ENCODE measurements at places on chromosomes 6 and 20.

- DNase-seq, result no peak
Observed at GRCh38 chr6:19297880-19298279, 539.3 kb upstream of the ID4 start.

DNA sequence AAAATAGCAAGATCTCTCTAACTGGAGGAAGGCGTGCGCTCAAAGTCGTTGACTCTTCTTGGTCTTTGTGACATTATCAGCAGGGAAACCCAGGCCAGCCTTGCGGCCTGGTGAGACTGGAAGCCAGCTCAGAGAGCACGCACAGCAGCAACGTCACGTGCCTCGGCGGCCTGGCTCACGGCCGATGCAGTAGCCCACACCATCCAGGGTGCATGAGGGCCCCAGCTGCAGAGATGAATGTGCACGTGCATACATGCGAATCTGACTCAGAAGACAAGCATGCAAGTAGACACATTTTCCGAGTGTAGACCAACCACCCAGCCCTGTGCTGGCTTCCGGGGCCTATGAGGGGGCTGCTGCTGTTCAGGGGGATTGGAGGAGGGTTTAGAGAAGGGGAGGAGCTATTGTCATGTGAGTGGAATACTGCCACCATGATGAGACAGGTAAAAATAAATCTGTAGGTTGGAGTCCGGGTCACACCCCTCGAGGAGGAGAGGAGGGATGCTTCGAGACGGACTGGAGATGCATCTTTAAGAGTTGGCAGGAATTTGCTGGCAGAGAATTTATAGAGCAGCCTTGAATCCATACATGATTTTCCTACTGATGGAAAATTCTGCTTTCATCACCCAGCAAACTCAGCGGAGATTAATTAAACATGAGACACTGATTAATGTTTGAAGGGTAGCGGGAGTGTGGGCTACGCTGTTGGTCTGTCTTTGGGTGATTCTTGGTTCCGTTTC, 388.2 kb downstream of the CDH4 start:
- no peak for DNase-seq

- no peak for DNase-seq
Observed at GRCh38 chr6:153947808-153948447, 91.1 kb upstream of the OPRM1 start.

DNA sequence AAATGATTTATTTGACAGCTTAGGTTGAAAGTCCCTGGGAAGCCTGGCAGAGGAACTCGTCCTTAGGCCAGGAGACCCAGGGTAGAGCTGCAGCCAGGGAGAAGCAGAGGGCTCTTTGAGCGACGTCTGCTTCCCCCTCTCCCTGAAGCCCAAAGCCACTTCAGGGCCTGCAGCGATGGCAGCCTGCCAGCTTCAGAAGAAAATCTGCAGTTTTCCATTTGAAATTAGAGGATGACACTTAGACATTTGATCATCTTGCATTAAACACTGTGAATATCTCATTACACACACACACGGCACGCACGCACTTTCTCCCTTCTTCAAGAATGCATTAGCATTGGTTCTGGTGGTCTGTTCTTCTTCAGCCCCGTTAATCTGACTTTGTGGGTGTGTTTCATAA, 96.5 kb downstream of the PLEKHG1 start:
- DNase-seq, result peak; percentile 75

DNA sequence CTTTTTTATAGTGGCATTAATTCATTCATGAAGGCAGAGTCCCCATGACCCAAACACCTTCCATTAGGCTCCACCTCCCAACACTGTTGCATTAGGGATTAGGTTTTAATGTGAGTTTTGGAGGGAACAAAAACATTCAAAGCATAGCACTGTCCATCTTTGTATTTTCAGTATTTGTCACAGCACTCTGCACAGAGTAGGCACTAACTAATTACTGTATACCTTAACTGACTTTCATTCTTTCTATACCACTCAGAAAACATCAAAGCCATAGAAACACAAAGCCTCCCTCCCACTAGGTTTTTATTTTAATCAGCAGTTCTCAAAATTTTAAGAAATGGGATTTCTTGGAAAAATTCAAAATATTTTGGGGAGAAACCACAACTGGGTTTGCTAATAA, 21.8 kb upstream of the AHI1 start:
- DNase-seq, result no peak

GRCh38 chr20:13930281-13930680, 60.1 kb downstream of the SEL1L2 start:
- no peak for DNase-seq

DNA sequence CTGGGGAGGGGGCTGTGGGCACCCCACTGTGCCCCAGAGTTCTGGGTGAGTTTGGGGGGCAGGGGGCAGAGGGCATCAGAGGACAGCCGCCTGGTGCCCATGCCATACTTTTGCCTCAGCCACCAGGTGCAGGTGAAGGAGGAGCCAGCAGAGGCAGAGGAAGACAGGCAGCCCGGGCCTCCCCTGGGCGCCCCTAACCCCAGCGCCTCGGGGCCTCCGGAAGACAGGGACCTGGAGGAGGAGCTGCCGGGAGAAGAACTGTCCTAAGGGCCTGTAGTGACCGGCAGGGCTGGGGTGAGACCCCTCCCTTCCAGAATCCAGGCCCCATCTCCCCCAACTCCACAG, 39.6 kb upstream of the MDFI start:
- DNase-seq, result no peak

DNA sequence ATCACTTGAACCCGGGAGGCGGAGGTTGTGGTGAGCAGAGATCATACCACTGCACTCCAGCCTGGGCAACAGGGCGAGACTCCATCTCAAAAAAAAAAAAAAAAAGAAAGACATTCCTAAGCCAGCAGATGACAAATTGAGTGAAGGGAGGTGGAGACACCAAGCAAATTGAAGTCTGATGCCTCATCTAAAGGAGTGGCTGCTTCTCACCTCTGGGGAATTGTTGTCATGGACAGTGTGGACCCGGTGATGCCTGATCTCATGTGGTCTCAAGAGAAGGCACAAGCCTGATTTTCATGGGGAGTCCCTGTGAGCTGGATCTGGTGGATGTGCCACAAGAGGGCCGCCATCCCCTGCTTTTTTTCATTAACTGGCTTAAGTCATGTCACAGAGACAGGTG, 272.0 kb downstream of the ZNF217 start:
- DNase-seq, result no peak

DNA sequence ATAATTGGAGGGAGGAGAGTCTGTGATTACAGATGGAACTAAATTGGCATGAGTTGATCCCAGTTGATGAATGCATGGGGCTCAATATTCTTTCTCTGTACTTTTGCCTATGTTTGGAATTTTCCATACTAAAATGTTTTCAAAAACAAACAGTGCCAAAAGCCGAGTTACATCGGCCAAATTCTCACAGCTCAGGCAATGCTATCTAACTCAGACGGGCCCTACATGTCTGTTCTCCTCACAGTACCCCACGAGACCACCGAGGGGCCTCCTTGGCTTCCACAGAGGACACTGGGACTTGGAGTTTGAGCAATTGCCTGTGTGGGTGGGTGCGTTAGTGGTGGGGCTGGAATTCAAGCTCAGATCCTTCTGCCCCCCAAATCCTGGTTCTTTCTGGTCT, 413.2 kb downstream of the CDH26 start:
- no peak for DNase-seq

- no peak for DNase-seq
Observed at GRCh38 chr20:20344476-20344875, 23.4 kb upstream of the INSM1 start.

DNA sequence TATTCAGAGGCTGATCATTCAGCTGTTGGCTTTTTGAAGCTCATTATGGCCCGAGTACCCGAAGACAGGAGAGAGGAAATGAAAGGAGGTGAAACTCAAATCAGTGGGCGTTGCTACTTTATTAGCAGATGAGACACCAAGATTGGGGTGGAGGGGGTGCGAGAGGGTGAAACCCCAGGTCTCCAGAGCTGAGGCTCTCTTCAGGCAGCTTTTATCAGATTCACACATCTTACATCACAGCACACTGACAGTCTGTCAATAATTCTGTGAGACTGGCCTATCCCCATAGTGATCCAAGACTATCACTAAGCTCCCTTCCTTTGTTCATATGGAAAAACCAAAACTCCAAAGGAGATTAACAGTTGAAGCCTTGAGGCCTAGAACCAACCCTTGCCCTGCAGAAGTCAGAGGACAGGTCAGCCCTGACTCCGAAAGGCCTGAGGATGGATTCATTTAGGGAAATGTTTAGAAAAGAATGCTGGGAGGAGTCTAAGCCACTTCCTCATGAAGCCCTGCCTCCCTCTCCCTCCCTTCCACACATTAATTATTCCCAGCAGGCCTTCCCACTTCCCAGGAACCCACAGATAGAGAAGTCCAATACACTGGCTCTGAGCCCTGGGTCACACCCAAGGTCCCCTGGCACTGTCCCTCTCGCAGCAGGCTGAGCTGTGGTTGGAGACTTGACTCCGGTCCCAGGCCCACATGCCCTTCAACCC, 23.2 kb downstream of the TRERF1 start:
- DNase-seq, result no peak

DNA sequence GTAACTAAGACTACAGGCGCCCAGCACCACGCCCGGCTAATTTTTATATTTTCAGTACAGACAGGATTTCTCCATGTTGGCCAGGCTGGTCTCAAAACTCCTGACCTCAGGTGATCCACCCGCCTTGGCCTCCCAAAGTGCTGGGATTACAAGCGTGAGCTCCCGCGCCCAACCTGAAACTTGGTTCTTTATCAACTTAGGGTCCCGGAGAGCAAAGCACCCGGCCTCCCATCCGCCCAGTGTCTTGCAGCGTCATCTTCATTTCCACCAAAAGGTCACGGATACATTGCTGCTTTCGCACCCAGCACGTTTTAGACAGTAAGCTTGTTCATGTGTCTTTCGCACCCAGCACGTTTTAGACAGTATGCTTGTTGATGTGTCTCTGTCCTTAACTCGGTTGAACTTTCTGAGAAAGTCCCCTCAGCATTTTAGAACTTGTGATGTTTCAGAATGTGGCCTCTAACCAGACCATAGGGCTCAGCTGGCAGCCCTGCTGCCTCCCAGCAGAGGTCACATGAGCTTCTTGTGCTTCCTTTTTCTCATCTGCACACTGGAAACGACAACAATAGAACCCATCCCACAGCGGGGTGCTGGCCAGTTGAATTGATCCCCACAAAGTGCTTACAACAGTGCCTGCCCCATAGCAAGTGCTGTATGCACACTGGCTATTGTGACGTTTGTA, 48.8 kb downstream of the PRR18 start:
- DNase-seq, result no peak

DNA sequence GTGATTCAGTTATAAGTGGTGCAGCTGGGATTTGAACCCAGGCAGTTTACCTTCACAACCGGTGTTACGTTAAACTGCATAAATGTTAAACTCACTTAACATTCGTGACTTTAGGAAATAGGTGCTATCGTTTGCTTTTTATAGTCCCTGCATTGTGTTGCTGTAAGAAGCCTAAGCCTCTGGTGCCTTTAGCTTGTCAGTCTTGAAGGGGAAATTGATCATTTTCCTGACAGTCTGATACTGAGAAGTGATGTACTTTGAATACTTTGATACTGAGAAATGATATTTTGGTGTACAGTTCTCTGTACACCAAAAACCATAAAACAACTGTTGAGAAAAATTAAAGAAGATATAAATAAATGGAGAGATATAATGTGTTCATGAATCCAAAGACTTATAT, 52.5 kb upstream of the NEDD9 start:
- DNase-seq, result no peak

GRCh38 chr6:54194067-54194466, 82.8 kb downstream of the MLIP start:
- DNase-seq, result no peak

DNA sequence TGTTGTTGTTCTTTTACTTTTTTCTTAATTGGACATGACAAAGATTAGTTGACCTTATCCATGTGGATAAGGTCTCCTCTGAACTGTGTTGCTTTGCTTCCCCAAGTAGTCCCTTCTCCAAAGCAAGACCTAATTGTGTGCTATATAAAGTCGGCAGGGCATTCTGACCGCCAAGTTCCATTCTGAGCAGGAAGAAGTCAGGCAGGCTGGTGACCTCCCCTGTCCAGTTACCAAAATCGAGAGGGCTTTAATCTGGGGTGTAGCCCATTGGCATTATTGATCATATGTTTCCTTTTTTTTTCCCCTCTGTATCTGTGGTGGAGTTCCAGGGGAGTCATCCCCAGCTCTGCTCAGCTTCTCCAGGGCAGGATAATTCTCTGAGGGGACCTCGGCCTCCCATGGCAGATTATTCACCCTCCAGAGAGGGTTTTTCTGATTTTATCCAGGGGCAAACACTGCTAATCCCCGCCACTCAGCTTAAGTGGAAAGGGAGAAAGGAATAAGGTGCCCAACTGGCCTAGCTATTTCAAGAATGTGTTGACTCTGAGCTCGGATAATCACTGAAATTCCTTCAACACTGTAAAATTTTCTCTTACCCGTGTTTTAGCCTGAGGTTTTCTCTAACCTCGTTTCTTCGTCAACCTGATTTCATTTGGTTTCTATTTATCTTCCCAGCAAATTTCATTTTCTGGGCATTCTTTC, 71.8 kb upstream of the L3MBTL3 start:
- DNase-seq, result no peak

DNA sequence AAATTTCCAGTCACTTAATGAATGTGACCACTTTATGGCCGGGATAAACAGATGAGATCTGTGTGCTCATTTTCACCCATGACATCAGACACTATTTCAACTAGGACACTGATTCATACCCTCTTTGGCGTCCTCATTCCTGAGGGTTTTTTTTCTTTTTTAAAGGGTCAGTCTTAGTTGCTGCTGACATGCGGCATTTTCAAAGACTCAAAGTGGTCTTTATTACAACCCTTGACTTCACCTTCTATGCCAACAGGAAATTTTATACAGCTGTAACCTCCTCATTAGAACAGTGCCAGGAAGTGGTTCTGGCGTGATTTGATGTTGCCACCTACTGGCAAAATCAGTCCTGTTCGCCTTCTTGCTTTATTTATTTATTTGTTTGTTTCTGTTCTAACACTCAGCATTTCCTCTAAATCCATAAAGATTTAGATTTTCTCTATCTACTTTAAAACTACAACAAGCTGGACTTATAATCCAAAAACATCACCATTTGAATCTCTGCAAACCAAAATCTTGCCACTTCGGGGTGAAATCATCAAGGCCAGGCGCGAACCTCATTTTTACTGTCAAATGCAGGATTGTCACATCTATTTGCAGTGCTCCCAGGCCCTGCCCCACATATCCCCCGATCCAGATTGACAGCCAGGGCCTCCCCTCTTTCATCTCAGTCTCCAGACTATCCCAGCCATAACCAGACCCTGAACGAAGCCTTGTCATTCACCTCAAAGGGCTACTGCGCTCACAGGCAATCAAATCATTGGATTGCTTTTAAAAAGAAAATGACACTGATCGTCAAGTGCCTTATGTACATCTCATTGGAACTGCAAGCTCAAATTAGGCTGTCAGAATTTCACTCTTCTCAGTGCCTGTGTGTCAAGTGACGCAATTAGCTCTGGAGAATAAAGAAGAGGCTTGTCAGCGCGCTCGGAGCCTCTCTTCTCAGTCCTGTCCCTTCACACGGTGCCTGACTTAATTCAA, 77.5 kb downstream of the C6orf118 start:
- DNase-seq, result peak; percentile 23

All from NCI-H524 treated with DMSO at 0.1 percent for 48 hours (cell line).